ENCODE measurements at places on chromosomes 7 and 10.

DNA sequence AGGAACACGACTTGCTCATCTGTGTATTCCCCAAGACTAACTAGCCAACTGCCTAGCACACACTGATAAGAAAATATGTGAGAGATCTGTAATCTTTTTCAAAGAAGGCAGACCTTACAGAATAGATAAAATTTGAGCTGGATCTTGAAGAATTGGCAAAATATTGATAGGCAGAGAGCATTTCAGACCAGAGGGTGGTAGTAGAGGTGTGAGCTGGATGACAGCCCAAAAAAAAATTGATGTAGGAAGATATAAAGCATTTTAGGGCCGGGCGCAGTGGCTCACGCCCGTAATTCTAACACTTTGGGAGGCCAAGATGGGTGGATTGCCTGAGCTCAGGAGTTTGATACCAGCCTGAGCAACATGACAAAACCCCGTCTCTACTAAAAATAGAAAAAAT, 1.2 kb upstream of the ZNF746 start:
- DNase-seq: no peak

- DNase-seq: no peak
Observed at GRCh38 chr7:112395411-112395810, 54.8 kb upstream of the IFRD1 start.

GRCh38 chr10:20647756-20648155, 249.4 kb downstream of the NEBL start:
- DNase-seq: no peak

- DNase-seq: no peak
Observed at GRCh38 chr10:122850705-122851640, 5.3 kb upstream of the CUZD1 start.

GRCh38 chr10:112775381-112775780, 174.7 kb upstream of the TCF7L2 start:
- no peak for DNase-seq

DNA sequence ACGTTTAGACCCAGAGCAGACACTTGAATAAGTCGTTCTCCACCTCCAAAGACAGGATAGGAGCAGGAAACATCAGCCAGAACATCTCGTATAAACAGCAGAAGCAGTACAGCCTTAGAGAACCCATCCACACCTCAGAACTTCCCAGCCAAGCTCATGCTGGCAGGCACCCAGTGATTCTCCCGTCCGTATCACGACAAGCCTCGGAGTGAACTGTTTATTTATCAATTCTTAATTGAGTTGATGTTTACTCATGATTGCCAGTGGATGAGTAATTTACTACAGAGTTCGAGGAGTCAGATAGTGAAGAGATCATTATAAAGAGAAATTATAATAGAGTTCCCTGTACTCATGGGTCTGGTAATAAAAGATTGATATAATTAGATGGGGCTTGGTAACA, 811.5 kb downstream of the LRMDA start:
- no peak for DNase-seq

- DNase-seq: no peak
Observed at GRCh38 chr7:127702052-127702652, 50.2 kb downstream of the SND1 start.

GRCh38 chr7:157622000-157622399, 285.2 kb downstream of the DNAJB6 start:
- DNase-seq: no peak

GRCh38 chr7:150857276-150858055, 5.1 kb downstream of the AOC1 start:
- DNase-seq: no peak
